Neural progenitor cell (in vitro differentiated cells): ENCODE measurements at places on chromosomes 6 and 20.

DNA sequence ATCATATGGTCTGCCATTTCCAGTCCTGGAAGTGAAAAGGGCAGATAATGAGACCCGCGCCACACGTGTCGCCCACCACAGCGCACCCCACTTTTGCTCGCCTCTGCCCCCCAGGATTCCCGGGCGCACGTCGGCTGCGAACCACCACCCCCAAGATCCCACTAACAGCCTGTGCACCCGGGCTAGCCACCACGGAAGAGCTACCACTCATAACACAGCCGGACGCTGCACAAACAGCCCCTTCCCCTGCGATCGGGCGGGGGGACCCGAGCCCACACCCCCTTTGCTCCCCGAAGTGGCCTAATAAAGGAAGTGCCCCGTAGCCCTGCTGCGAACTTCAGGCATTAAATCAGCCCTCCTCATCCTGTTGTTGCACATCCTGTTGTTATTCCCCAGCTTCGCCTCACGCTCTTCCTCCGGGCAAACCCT, 506 bp downstream of the CITED2 start:
- no peak for DNase-seq

DNA sequence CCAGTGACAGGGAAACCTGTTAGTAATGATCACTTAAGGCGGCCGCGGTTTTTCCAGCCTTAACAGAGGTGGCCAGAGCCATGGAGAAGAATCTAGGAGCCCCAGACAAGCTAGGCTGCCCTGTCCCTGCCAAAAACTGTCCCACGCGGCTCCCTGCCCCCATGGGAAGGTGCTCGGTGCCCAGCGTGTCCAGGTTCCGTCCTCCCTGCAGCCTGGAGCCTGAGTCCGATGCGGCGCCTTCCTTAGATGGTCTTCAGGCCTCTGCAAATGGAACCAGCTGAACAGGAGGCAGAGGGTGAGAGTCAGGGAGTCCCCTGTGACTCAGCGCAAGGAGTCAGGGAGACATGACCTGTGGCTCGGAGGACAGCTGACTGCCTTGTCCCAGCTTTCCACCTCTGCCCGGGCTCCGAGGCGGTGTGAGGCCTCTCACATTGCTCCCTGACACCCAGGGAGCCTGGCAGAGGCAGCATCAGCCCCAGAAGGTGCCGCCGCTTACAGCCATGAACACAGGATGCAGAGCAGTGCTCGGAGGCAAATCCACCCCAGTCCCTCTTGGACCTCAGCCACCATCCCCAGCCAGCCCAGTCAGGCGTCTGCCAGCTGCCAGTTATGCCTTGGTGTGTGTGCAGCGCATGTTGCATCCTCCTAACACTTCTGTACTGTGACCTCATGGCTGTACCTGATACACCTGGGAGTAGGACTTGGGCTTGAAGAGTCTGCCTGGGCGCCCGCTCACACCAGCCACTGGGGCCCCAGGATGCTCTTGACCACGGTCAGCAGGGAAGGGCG, 377.7 kb downstream of the CDH4 start:
- DNase-seq = no peak

DNA sequence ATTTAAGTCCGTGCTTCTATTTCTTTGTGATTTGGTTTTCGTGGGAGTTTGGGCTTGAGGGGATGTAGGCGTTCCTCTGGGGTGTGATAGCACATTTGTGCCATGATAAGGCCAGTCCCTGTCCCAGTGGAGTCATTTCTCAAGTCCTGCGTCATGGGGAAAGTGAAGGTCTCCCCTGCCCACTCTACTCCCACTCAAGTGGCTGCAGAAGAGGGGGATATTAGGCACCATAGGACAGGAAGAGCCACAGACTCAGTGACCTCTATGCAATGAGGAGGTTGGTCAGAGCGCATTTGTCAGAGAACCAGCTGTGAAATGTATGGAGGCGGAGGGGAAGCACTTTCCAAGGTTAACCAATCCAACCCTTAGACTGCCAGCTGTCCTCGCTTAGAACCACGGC, 51.9 kb upstream of the EDN1 start:
- DNase-seq = no peak

DNA sequence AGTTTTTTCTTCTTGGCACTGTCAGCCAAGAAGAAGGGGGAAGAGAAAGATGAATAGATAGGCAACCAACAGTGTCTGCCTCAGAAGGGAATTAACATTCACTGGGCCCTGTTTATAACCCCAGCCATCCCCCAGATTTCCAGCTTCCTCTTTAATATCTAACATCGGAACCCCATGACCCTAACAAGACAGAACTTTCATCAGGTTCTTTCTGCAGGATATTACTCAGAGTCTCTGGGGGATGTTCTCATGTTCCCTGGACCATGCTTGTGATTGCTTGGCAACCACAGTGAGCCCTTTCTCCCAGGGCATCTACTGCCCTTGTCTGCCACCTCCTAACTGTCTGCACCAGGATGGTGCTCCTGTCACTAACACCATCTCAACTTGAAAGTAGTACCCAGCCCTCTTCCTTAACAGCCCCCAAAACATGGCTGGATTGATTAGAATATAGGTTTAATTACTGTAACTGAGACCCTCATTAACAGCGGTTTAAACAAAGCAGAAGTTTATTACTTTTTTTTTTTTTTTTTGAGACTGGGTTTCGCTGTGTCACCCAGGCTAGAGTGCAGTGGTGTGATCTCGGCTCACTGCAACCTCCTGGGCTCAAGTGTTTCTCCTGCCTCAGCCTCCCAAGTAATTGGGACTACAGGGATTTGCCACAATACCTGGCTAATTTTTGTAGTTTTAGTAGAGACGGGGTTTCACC, 12.0 kb upstream of the PTPN1 start:
- DNase-seq = no peak

GRCh38 chr20:37521061-37521771, at the start of gene NNAT:
Gene NNAT (plus strand): TSS chr20:37521250. CDS start chr20:37521332, 82 bp downstream.
- DNase-seq = no peak

DNA sequence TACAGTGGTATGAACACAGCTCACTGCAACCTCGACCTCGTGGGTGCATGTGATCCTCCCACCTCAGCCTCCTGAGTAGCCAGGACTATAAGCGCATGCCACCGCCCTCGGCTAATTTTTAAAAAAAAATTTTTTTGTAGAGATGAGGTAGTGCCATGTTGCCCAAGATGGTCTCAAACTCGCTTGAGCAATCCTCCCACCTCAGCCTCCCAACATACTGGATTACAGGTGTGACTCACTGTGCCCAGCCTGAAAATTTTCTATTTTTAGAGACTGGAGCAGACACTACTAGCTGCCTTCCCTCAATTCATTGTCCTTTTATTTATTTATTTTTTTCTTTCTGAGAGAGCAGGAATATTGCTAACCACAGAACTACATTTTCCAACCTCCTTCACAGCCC, 20.3 kb upstream of the GTF3C6 start:
- no peak for DNase-seq

- no peak for DNase-seq
Measured at GRCh38 chr6:116008470-116009243, 52.0 kb downstream of the FRK start.

GRCh38 chr6:2186516-2186915, 58.9 kb downstream of the GMDS start:
- no peak for DNase-seq

GRCh38 chr6:103570431-103570830, 1289.3 kb downstream of the HACE1 start:
- DNase-seq = no peak

GRCh38 chr20:37991157-37991866, 41.9 kb downstream of the TTI1 start:
- no peak for DNase-seq

DNA sequence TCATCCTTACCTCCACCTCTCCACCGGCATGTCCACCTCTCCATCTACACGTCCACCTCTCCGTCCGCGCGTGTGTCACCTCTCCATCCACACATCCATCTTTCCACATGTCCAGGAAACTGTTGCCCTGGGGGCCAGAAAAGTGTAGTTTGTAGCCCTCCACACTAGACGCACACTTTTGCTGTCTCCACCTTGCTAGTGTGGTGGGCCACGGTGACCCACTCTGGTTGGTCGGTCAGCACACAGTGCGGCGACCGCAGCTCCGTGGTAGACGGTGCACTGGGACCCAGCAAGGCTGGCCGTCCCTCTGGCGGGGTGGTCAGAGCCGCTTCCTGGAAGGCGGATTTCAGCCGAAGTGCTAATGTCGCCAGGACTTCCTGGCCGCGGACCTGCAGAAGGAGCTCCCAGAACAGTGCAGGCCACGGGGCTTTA, 268.6 kb downstream of the DLL1 start:
- DNase-seq = no peak

- DNase-seq = no peak
Measured at GRCh38 chr6:110567957-110568696, 91.7 kb upstream of the SLC22A16 start.

DNA sequence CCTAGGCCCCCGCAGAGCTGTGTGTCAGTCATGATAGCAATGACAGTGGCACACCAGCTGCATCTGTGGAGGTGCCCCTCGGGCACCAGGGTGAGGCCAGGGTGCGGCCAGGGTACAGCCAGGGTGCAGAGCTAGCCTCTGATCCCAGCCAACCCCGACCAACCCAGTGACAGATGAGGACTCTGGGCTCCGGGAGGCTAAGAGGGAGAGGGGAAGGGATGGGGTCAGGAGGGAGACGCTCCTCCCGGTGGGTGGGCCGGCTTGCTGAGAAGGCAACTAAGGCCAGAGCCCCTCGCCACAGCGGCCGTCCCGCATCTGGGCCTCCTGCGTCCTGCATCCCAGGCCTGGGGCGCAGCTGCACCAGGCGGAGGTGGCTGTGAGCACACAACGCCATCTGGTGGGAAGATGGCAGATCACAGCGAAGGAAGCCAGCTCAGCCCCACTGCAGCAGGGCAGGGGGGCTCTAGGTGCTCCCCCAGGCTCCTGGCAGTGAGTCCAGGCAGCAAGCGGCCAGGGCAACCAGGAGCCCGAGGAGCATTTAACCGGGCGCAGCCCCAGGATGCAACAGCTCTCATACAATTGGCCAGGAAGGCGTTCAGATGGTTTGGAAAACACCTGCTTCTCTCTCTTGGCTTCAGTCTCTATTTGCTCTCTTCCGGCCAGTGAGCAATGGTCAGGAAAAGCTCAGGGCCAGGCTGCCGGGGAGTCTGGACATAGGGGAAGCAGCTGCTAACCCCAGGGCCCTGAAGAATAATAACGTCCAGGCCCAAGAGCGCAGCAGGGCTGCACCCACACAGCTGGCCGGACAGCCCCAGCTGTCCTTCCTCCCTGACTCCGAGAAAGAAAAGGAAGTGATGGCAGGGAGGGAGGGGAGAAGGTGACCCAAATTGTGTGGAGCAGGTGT, 169.4 kb downstream of the TAF4 start:
- DNase-seq = peak; percentile 83

- DNase-seq = no peak
Measured at GRCh38 chr6:89782222-89782621, 37.4 kb downstream of the MDN1 start.

DNA sequence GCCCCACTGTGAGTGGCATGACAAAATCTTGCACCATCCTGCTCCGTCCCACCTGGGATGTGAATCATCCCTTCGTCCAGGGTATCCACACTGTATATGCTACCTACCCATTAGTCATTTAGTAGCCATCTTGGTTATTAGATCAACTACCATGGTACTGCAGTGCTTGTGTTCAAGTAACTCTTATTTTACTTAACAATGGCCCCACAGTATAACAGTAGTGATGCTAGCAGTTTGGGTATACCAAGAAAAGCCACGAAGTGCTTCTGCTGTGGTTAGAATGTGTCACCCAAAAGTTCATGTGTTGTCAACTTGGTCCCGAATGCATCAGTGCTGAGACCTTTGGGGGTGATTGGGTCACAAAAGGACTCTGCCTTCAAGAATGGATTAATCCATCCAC, 11.7 kb downstream of the OSER1 start:
- DNase-seq = no peak

- DNase-seq = peak; percentile 65
Measured at GRCh38 chr6:35294308-35294945, 3.2 kb upstream of the DEF6 start.
